ENCODE measurements at places on chromosomes 7 and 10.

DNA sequence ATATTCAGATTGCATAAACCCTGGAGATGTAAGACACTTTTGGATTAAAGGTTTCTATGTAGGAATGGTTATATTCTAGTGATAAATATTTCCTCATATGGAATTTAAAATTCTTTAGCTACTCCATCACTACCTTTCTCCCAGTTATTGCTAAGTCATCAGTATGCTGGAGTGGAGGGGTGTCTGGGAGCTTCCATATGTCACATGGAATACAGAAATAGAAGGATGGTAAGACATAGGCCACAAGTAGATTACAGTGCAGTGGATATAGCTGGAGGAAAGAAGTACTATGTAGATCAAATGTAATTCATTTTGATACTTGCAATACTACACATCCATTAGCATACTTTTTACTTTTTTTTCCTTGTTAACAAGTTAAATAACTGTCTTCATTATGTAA, 428.4 kb downstream of the ARL4A start:
- no peak for DNase-seq

- no peak for DNase-seq
Measured at GRCh38 chr7:99000904-99001465, 122.7 kb downstream of the TRRAP start.

- no peak for DNase-seq
Measured at GRCh38 chr10:589961-590680, 99.3 kb downstream of the DIP2C start.

DNA sequence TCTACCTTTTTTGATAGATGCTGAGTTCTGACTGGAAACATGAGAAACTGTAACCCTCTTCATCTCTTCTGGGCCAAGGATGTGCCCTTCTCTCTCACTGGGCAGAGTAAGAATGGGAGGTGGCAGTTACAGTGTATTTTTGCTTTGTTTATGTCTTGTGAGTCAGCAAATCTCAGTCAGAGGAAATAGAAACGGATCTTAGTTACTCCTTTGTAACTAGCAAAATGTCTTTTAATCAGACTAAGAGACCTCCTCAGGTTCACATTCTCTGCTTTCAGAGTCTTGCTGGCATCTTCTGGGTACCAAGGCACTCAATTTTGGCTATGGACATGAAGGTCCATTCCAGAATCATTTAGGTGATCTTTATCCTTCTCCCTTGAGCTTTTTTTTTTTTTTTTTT, 70.9 kb downstream of the HHEX start:
- no peak for DNase-seq

DNA sequence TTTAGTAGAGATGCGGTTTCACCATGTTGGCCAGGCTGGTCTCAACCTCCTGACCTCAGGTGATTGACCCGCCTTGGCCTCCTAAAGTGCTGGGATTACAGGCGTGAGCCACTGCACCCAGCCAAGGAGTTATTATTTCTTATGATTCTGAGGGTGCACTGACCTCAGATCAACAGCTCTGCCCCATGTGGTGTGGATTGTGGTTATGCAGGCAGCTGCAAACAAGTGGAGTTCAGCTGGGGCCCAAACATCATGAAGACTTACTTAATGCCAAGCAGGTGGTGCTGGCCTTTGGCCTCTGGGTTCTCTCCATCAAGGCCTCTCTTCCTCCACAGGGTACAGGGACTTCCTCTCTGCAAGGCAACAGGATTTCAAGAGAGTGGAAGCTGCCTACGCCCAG, 45.1 kb upstream of the OPTN start:
- no peak for DNase-seq

- DNase-seq: no peak
Measured at GRCh38 chr10:46253076-46254006, 33.5 kb upstream of the ANTXRL start.

GRCh38 chr10:30639946-30640786, 10.6 kb upstream of the LYZL2 start:
- peak; percentile 23 for DNase-seq

DNA sequence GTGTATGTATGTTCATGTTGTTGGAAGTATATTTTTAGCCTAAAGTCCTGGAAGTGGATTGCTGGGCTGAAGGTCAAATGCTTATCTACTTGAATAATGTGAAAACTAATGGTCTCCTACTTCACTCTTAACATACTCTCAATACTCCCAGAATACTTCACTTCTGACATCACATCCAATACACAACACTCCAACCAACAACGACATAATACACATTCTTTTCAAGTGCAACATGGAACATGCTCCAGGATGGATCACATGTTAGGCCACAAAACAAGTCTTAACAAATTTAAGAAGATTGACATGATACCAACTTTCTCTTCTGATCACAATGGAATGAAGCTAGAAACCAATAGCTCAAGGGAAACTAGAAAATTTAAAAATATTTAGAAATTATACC, 126.9 kb upstream of the ADCY1 start:
- DNase-seq: no peak

- DNase-seq: no peak
Measured at GRCh38 chr10:91925022-91925320, 1.4 kb downstream of the BTAF1 start.

DNA sequence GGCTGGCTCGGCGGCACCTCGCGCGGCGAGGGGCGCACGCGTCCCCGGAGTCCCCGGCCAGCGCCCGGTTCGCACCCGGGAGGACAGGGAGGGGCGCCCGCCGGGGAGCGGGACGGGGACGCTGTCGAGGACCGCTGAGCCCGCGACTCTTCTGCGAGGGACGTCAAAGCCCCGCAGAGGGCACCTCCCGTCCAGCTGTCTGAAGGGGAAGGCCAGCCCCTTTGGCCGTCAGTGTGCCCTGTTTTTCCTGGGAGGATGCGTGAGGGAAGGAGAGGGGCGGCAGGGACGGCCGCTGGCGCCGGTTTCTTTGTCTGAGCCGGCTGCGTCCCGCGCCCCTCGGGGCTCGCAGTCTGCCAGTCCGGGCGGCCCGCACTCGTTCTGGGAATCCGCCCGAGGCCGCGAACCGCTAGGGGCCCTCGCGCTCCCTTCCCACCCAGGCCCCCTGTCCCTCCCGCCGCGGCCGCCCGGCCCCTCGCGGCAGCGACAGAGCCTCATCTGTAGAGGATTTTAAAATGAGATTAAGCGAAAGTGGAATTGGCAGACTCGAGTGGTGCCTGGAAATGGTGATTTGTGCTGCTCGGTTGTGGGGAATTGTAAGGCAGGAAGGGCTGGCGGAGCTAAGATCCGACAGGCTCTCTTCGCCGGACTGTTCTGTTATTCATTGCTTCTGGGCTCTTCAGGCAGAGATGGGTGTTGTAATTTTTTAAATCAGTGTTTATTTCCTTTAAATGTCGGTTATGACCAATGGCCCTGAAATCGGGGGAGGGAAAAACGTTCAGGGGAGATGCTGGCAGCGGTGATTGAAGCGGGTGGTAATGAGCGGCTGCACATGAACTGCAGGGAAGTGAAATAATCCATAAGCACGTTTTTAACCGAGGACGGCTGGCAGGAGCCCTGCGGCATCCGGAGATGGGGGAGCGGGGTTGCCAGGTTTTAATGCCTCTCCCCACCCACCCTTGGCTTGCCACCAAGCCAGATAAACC, 618 bp upstream of the RELN start:
- DNase-seq: no peak

DNA sequence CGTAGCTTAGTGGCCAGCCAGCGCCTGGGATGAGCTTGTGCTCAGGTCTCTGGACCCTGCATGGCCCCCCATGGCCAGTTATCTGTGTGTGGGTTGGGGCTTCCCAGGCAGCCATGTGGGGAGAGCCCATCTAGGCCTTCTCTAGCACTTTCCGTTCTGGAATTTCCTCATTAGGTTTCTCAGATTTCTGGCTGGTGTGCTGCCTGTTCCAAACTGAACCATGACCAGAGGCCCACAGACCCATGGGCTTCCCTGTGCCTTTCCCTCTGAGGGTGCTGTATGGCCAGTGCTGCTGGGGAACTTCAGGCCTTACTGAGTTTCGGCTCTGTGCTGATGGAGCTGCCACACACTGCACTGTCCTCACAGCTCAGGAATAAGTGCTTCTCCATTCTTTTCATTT, 50.2 kb downstream of the SHH start:
- no peak for DNase-seq

DNA sequence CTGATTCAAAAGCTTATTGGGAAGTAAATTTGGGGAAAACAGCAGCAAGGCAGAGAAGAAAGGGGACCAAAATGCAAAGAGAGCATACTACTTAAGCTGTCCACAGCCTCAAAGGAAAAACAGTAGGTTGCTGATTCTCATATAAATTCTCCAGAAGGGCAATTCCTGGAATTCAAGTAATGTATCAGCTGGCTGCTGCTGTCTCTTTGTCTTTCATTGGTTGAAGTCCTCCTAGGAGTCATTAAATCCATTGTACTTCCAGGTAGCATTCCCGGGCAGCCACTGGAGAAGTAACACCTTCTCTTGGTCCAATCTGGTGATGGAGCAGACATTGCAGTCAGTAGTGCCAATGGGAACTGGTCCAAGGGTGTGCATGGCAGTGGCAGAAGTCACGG, 22.7 kb downstream of the BET1 start:
- DNase-seq: no peak

- DNase-seq: no peak
Measured at GRCh38 chr10:74206746-74207145, 55.7 kb downstream of the ADK start.

- DNase-seq: peak; percentile 65
Measured at GRCh38 chr10:124064676-124065075, 28.7 kb downstream of the CHST15 start.

GRCh38 chr10:37952043-37952755, 24.2 kb downstream of the ZNF25 start:
- no peak for DNase-seq

- DNase-seq: no peak
Measured at GRCh38 chr10:72162978-72163377, 52.8 kb upstream of the ANAPC16 start.

DNA sequence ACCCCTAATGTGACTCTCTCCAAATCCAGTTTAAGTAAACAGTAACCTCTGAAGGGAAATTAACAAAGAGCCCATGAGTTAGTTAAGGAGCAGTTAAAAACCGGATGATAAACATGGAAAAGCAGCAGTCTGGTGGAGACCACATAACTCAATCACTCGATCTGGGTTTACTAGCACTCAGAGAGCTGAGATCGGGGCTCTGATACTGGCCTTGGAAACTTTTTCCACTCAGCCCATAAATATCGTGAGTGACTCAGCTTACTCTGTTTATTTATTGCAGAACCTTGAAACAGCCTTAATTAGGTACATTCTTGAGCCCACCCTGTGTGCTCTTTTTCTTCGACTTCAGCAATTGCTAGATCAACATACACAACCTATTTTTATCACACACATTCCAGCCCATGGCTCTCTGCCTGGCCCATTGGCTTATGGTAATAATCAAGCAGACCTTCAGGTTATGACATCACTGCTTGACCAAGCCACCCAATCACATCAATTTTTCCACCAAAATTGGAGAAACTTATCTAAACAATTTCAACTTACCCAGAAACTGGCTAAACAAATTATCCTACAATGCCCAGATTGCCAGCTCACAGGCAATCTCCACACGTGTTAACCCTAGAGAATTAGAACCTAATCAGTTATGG, 82.2 kb upstream of the GPR22 start:
- DNase-seq: no peak

DNA sequence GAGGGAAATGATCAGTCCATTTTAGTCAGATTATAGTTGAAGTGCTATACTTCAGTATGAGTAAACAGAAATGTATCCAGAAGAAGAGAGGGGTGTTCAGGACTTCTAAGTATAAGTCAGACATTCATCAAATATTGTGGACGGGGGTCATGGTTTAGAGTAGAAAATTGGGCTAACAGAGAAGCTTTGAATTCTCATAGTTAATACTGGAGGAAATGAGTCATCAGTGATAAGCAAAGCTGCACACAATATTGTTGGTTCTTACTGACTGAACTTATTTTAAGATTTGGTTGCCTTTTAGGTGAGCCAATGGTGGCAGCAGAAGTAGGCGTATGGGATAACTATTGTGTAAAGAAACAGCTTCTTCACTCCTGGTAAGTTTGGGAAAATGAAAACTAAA, 1.7 kb upstream of the SUMF2 start:
- no peak for DNase-seq

GRCh38 chr7:111262293-111263116, 171.6 kb downstream of the LRRN3 start:
- DNase-seq: no peak

- peak; percentile 4 for DNase-seq
Measured at GRCh38 chr10:62638062-62638477, 166.4 kb upstream of the ADO start.

- DNase-seq: no peak
Measured at GRCh38 chr7:55526770-55527169, 45.5 kb downstream of the VOPP1 start.

DNA sequence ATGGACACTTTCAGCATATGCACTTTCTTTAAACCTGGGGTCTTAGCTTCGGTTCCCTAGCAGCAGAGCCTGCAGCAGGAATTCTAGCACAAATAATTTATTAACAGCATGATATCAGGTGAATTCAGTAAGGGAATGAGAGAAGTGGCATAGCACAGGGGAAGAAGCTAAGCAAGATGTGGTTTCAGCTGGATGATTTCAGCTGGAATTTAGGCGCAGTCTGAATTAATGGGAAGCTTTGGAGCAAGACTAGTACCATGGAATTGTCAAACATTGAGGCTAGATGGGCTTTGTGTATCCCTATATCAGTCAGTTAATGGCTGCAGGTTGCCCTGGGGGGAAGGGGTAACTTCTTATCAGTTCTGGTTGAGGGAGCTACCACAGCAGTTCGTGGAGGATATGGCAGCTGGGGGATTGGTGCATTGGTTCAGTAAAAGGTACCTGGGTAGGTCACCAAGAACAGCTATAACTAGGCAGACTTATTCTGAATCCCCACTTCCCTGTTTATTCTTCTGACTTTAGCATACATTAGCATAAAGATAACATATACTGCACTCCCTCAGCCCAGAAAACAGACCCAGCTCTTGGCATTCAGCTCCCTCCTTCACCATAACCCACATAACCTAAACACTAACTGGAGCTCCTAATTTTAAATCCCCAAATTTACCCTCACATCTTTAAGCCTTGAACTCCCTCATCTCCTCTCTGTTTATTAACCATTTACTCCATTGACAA, 46.8 kb upstream of the NAMPT start:
- no peak for DNase-seq

GRCh38 chr7:1274121-1274875, 41.6 kb downstream of the UNCX start:
- no peak for DNase-seq
